Hypothalamus (tissue), 51 donors: ENCODE measurements at places on chromosomes 3 and 15.

DNA sequence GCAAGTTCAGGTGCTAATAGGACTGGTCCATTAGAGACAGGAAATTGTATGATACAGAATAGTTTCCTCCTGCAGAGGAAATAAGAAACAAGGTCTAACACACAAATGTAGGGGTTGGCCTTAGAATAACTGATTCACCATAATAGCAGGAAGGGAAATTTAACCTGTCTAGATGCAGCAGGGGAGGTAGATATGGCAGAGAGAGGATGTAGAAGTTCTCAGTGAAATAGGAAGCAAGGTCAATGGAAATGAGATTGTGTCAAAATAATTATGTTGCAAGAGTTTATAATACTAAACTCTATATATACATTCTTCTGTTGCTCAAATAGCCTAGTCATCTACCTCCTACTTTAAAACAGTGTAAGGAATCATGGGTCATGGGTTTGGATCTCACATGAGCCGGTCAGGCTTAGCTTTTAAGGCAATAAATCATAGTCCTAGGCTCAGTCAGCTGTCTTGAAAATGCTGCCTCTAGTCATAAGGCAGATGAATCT is 17.0 kb downstream of the BCL2A1 start:
- DNase-seq, result no peak

GRCh38 chr3:128170866-128171516 is 17.7 kb downstream of the EEFSEC start:
- DNase-seq, result peak; percentile 14

DNA sequence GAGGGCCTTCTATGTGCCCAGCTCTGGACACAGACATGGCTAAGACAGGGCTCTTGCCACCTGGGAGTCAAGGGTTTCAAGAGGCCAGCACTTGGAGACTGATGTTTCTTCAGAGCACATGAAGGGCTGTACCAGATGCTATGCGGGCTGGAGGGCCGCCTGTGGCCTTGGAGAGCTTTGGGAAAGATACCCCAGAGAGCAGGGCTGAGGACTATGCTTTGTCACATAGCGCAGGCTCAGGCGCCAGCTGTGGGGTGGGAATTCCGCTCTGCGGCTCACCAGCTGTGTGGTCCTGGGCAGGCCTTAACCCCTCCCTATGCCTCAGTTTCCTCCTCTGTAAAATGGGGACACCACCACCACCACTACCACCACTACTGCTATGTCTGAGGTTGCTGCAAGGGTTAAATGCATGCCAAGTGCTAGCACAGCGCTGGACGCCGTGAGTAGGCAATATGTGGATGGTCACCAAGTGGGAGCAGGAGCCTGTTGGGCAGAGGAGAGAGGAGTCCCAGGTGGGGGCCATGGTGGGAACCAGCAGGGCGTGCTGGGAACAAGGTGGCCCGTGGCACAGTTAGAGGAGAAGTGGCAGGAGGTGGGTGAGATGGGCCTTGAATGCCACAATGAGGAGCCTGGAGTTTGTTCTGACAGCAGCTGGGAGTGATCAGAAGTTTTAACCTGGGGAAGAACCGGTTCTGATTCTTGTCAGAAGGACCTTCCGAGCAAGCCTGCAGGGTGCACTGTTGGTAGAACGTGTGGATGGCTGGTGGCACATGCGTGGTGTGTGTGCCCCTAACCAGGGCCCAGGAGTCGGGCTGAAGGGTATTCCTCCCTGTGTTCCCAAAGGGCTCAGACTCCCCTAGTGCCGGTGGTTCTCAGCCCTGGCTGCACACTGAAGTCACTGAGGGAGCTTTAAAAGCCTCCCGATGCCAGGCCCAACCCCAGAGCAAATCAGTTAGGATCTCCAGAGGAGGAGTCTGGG is 41.7 kb downstream of the FEM1B start:
- DNase-seq, result no peak

- DNase-seq, result no peak
These were observed 637.8 kb downstream of the MAGI1 start for GRCh38 chr3:65400899-65401298.

- no peak for DNase-seq
These were observed 30.2 kb downstream of the IFT80 start for GRCh38 chr3:160368804-160369203.

GRCh38 chr3:100205171-100205570 is 55.6 kb upstream of the TBC1D23 start:
- DNase-seq, result no peak

GRCh38 chr3:197687570-197687969 is 49.1 kb downstream of the RUBCN start:
- DNase-seq, result no peak

DNA sequence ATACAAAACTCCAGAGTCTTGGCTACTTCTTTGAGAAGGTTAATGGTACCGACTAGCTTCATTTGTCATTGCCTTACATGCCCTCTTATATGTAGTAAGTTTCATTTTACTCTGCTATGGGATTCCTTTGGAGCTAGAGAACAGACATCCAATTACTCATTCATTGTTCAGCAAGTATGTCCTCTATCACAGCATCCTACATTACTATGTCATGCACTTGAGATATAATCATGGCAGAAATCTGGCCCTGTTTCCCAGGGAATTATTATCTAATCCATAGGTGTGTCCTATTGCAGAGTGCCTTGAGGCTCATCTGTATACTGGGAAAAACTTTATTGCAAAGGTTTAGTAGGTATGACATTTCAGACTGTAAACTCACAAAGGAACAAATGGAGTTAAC is 333.1 kb upstream of the NECTIN3 start:
- no peak for DNase-seq

DNA sequence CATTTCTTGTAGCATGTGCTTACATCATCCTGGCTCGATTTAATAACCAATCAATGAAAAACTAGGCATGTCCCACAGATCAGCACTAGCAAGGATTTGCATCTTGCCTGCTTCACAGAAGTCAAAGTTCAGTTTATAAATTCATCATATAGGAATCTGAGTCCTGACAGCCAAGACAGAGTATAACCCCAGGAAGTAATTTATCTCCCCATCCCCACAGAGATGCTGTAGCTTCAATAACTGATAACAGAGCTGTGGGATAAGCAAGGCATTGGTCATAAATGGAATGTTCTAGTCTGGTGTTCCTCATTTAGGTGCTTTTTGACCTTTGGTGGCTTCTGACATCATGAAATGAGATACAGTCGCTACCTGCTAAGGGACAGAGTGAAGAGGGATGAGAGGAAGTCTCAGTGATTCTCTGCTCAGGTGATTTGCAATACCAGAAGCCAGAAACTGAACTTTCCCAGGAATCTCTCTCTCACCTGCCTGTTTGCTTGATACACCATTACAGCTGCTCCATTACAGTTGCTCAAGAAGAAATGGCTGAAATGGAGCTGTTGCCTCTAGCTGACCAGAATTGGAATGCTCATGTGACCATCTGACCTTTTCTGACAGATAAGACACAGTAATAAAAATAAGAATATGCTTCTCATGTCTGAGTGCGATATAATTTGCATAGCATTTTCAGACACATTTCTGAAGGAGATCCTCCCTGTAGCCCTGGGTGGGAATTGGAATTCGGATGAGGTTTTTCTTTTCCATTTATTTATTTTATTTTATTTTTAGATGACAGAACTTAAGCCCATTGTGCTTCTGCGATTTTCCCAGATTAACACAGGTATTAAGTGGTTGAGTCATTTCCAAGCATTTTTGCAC is 217.1 kb upstream of the KCNMB2 start:
- no peak for DNase-seq

DNA sequence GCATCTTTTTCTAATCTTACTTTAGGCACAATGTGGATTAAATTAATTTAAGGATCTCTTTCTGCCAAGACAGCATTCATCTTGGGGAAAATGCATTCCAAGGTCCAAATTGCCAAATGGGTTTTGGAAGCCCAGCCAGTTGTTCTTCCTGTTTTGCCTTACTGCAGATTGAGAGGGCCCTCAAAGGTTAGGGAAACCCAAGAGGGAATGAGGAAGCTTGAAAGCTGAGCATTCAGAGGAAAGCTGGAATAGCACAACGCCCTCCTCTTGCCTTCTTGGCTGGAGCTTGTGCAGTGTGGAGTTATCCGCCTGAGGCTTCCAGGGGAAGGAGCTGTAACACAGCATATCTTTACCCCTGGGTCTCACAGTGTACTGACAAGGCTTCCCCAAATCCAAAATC is 18.2 kb upstream of the SACM1L start:
- DNase-seq, result no peak

DNA sequence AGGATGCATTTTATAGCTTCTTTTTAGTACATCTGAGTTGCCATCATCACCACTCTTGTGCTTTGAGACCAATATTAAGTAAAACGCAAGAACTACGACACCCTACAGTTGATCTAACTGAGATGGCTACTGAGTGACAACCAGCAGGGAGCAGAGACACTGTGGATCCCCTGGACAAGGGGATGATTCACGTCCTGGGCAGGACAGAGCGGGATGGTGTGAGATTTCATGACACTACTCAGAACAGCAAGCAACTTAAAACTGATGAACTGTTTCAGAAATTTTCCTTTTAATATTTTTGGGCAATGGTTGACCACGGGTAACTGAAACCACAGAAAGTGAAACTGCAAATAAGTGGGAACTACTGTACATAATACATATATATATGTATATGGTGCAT is 299.2 kb downstream of the ADAMTS17 start:
- DNase-seq, result no peak

- DNase-seq, result no peak
These were observed 37.0 kb upstream of the CDCP1 start for GRCh38 chr3:45182915-45183871.

GRCh38 chr15:99895956-99896311 is 162.7 kb upstream of the LYSMD4 start:
- no peak for DNase-seq

DNA sequence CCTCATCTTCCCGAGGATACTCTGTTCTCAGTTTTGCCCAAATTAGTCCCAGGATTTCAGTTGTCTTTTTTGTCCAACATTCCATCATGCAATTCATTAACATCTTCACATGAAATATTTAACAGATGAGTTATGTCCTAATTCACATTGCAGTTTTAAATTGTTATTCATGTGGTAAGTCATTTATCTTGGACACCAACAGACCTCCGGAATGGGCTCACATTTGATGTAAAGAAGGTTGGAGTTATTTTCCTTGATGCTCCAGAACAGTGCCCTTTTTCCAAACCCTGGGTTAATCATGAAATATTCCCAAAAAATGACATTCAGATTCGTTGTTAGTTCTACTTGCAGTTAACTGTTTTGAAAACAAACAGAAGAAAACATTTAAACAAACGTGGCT is 32.8 kb upstream of the LRTM1 start:
- no peak for DNase-seq

DNA sequence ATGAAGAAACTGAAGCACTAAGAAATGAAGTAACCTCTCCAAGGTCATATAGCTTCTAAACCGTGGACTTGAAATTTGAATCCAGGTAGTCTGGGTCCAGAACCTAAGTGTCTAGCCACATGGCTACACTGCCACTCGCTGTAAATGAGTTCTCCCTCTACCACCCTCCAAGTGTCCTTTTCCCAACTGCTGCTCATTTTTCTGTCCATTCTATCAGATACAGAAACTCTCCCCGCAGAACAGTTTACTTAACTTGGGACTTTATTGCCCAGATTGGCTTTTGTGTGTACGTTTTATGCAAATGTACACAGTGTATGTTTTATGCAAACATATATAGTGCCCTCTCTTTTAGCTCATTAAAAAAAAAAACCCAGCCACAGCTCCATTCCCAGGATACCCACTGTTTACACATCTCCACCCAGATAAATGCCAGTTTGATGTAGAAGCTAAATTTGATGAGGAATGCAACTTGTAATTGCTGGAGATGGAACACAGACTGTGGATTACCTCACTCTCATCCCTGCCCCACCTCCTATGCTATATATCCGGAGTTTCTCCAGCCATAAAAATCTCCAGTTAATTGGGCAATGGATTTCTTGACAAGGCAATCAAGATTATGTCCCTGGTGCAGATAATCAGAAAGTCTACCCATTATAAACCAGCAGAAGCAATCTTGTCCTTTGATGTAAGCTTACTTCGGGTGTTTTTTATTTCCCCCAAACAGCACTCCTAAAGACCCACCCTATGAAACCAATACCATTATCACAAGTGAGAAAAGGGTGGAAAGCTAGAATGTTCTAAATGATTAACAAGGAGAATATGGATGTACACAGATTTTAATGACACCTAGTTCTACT is 42.0 kb downstream of the THBS1 start:
- DNase-seq, result no peak
